Osteocyte (in vitro differentiated cells): ENCODE measurements at places on chromosomes 6 and 20. TPM values are rescaled to one million over a fixed set of nuclear protein-coding genes. Genes with fewer than 3 reads are reported as not detected.
A peak's percentile ranks its signal among the peaks of the same experiment; 100 is the strongest.

DNA sequence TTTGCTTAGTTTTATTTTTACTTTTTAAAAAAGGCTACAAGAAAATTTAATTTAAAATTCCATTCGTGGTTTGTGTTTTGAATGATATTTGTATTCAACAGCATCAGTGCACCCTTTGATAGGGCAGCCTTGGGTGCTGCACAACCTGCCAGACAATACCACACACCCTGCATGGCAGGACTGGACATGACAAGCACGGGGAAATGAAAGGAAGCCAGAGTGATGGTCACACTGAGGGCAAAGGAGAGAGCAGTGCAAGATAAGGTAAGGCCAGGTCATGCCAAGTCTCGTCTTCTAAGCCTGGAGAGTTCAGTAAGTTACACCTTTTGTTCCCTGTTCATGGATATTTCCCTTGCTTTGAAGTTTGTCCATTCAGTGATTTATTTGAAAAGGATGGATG lies 103.0 kb downstream of the ALDH8A1 start:
- no peak for DNase-seq

GRCh38 chr6:37187321-37188022 lies 17.5 kb downstream of the PIM1 start:
- DNase-seq: no peak

- no peak for DNase-seq
Measured at GRCh38 chr20:56171087-56172012, 77.2 kb upstream of the MC3R start.

DNA sequence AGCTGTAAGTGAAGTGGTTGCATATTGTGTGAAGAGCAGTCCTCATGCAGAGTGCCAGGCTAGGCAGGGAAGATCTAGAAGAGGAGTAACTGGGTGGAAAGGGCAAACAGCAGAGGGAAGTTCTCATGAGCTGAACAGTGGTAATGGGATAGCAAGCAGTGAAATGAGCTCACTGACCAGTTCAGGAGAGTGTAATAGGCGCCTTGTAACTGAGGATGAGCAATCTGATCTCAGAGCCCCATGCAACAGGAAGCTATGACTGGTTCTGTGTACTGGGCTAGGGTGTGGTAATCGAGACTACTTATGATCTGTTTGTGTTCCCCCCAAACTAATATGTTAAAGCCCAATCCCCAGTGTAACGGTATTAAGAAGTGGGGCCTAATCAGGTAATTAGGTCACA lies 98.6 kb downstream of the RFX6 start:
- no peak for DNase-seq

- DNase-seq: no peak
Measured at GRCh38 chr20:11054266-11054993, 380.6 kb upstream of the JAG1 start.

GRCh38 chr20:34526466-34526865 lies 10.2 kb downstream of the DYNLRB1 start:
- DNase-seq: peak; percentile 46

- no peak for DNase-seq
Measured at GRCh38 chr6:71209206-71209605, 79.4 kb upstream of the OGFRL1 start.

GRCh38 chr20:40744818-40745175 lies 55.8 kb upstream of the MAFB start:
- peak; percentile 32 for DNase-seq

- no peak for DNase-seq
Measured at GRCh38 chr20:43901296-43901695, 13.4 kb upstream of the TOX2 start.

- DNase-seq: no peak
Measured at GRCh38 chr6:25872814-25873213, 1.2 kb downstream of the SLC17A3 start.

DNA sequence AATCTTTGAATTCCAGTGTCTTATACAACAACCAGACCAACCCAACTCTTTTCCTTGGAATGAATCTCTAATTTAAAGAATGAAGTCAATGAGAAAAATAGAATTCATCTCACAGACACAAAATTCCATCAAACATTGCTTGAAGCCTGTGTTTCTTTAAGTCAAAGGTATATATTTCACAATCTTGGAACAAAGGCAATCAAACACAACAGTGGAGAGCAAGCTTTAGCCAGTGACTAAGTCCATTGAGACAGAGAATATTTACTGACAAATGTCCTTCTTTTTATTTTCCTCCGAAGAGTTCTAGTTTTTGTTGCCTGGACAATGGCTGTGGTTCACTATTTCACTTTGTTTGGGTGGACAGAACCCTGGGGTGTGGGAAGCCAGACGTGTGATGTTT lies 35.8 kb downstream of the MEP1A start:
- DNase-seq: no peak

DNA sequence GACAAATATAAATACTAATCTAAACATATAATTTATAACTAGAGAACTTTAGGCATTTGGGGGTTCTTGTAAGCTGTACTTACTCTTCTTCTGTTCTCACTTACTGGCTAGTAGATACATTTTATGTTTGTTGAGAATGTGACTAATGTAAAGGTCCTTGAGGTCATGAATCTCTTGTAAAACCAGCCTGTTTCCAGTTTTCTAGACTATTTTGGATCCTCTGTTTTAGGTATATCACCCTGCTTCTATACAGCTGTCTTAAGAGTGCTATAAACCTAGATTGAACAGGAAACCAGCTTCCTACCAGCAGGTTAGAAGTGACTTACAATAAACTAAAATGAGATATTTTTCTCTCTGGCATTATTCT lies 134.2 kb downstream of the PLCB4 start:
- no peak for DNase-seq

DNA sequence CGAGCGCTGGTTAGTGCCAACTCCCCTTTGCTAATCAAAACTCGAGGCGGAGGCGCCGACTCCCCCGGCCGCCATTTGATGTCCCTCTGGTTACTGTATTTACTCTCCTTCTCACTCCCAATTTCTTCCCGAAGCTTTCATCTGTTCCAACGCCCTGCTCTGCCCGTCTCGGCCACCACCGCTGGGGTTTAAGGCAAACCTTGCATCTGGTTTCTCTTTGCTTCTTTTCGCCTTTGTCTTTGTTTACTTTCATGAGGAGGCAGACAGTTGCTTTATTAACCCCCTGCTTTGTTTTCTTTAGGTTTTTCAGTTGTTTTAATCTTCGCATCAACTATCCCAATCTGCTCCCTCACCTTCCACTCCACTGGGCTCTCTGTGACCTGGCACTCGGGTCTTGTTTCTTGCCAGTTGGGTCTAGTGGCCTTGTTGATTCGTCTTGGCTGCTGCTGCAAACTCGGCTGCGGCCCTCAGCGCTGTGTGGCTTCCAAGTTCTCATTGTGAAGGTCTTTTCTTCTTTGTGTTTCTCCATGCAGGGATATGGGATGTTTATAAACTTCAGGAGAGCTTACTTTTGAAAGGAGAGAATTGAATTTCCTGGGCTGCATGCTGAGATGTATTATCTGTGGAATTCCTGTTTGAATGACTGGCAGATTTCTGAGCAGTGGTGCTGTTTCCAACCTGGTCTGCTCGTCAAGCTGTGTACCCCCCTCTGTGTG lies 155.1 kb downstream of the CDC5L start:
- no peak for DNase-seq

DNA sequence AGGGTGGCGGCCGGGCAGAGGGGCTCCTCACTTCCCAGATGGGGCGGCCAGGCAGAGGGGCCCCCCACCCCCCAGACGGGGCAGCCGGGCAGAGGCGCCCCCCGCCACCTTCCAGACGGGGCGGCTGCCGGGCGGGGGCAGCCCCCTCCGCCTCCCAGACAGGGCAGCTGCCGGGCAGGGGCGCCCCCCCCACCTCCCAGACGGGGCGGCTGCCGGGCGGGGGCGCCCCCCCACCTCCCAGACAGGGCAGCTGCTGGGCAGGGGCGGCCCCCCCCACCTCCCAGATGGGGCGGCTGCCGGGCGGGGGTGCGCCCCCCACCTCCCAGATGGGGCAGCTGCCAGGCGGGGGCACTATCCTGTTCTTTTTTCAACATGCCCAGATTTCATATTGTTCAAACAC lies 78.2 kb upstream of the DST start:
- no peak for DNase-seq

GRCh38 chr6:164286011-164286410 lies 871.5 kb downstream of the QKI start:
- DNase-seq: no peak

GRCh38 chr20:52890130-52890529 lies 82.0 kb upstream of the TSHZ2 start:
- DNase-seq: no peak

DNA sequence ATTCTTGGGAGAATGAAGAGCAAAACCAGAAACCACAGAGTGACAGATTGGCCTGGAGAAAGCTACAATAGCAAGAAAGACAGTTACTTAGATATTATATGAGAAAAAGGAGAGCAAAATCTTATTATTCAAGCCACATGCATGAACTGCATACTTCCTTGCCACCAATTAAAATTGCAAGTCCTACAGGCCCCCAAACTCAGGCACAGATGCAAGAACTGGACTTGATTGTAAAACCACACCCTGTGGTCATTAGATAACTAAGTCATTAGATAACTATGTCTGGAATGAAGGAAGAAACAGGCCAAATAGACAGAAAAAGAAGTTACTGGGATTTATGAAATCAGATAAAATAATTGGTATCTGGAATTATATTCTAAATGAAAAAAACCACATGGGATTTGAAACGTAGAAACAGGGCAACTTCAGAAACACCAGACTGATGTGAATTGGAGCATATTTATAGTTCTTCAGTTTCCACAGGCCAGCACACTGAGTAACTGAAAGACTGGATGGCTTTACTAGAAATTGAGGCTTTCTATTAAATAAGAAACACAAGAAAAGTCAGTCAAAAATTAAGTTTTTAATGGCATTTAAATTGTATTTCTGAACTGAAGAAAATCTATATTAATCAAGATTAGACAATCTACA lies 49.4 kb upstream of the CARMIL1 start:
- no peak for DNase-seq

GRCh38 chr6:42896178-42896719 lies 16.8 kb downstream of the RPL7L1 start:
- no peak for DNase-seq

DNA sequence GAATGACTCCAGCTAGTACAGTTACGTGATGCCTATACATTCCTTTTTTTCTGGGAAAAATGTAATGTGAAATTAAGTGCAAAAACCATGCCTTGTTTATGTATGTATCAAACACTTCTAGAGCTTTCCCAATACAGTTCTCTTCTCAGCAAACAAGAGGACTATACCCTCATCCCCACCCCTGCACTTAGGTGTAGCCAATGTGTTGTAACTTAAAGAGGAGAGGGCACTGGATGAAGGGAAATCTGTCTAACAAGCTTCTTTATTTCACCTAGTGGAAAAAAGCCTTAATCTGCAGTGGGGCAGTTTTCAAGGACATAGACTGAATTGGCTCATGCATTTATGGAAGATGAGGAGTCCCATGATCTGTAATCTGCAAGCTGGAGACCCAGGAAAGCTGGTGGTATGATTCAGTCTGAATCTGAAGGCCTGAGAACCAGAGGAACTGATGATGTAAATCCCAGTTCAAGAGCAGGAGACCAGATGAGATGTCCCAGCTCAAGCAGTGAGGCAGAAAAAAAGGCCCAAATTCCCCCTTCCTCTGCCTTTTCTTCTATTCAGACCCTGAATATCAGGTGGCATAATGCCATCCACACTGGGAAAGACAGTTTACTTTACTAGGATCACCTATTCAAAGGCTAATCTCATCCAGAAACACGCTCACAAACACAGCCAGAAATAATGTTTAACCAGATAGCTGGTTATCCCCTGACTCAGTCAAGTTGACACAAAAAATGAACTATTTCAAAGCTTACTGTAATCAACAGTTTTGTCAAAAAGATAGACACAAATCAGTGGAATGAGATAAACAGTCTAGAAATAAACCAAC lies 25.8 kb upstream of the SLC17A3 start:
- no peak for DNase-seq

DNA sequence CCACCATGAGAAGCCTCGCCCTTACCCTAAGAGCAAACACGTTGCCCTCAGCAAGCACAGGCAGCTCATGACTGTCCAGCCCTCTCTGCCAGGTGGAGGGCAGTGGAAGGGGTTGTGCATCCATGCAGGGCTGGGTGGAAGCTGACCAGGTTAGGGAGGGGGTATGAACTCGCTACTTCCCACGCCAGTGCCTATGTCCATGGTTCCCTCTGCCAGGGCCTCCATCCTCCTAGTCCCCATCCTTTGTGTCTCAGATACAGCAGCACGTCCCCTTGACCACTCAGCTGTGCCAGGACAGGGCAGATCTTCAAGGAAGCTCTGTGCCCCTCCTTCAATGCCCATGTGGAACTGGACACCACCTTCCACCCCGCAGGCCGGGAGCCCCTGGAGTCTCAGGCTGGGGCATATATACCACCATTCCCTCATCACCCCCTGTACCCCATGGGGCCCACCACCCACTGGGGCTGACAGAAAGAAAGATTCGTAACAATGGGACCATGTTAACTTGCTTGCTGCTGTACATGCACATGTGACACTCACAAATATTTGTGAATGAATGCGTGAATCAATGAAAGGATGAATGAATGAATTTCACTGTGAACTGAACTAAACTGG lies 90.7 kb downstream of the ANKRD60 start:
- peak; percentile 80 for DNase-seq

DNA sequence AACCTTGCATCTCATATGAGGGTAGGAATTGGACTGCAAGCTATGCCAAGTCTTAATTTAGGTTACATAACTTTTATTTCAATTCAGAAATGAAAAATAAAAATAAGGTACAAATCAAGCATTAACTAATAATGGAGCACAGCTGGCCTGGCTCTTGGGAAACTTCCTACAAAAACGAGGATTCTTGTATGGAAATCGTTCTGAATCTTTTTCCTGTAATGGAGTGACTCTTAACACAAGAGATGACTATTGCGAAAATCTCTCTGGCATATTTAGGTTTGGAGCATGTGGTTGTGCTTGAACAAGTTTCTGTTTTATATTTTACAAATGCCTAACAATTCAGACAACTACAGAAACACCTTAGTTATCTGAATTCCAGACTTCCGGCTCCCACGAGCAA lies 34.0 kb upstream of the PI16 start:
- no peak for DNase-seq

DNA sequence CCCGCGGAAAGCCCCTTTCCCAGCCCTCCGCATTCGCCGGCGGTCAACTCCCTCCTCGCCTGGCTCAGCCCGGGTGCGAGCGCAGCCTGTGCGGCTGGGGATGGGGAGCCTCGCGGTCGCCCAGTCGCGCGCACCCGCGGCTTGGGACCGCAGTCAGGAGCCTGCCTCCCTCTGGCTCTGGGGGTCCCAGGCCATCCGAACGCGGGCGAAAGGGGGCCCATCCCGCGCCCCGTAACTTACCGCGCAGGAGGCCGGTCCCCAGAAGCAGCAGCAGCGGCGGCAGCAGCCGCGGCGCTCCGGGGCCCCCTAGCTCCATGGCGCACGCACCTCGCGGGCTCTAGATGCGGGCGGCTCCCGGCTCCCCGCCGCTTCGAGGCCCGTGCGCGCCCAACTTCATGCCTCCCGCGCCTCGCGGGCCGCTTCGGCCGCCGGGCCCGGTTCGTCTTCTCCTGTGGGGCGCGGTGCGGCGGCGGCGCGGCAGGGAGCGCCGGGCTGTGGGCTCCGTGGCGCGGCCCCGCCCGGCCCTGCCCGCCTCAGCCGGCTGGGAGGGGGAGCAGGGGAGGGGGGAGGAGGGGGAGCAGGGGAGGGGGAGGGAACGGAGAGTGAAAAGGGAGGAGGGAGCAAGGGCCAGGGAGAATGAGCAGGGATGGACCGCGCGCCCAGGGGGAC lies at the start of gene CHRNA4:
Gene CHRNA4, minus strand, starts transcription at position 500 of the 669 bp plus-strand sequence. Its CDS starts 184 bp downstream, at position 316.
- no peak for DNase-seq

MLIP gene
- total RNA-seq: 0.65 TPM in 1 of 2 replicates, not detected in the other

HSPA12B gene
- total RNA-seq: not detected in 2 replicates

SLC18B1 gene
- total RNA-seq: 3.3 and 4.9 TPM in 2 replicates

CALHM4 gene
- not detected in 2 replicates for total RNA-seq

RNF39 gene
- total RNA-seq: not detected in 2 replicates

MARCKS gene
- 868 and 890 TPM in 2 replicates for total RNA-seq

COL9A1 gene
- not detected in 2 replicates for total RNA-seq

PDYN gene
- total RNA-seq: not detected in 2 replicates

TMEM242 gene
- total RNA-seq: 12.3 and 12.7 TPM in 2 replicates

VGLL2 gene
- not detected in 2 replicates for total RNA-seq

APOM gene
- 2.2 and 4.0 TPM in 2 replicates for total RNA-seq
